Stimulated activated CD4-positive, alpha-beta T cell treated with anti-CD3 and anti-CD28 coated beads, Interleukin-4, amount 100 ng/mL, for 48 hours (primary cell): ENCODE measurements at places on chromosomes 5 and 9.

GRCh38 chr5:94623877-94624276 is 5.4 kb downstream of the SLF1 start:
- DNase-seq = no peak

DNA sequence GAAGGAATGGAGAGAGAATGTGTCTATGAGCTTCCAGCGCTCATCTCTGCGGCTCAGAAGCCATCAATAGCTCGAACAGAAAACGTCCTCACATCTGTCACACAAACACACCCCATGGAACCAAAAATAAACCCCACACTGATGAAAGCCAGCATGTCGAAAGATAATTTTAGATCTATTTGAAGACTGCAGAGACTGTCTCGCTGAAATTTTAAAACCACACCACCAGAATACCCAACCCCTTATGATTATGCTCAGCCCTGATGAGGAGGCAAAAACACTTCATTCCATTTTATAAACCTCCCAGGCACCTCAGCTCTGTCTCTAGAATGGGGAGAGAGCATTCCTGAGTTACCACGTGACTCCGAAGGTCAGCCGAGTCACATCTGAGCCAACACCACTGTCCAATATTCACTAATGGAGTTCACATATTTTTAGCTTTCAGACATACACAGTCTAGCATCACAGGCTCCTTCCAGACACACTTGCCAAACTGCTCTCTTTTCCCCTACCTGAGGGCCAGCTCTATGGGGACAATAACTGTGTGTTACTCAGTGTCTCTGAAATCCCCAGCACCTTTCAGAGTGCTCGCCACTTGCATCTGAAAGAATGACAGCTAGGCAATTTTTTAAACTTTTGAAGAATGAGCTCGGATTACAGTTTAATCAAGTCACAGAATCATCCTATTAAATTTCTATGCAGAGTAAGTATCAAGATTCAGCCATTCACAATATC is 63.2 kb downstream of the SERINC5 start:
- DNase-seq = no peak

GRCh38 chr5:164672931-164673694 is 1167.7 kb downstream of the MAT2B start:
- no peak for DNase-seq

GRCh38 chr5:160960592-160960991 is 108.6 kb upstream of the ATP10B start:
- no peak for DNase-seq

GRCh38 chr5:23446424-23446823 is 61.0 kb upstream of the PRDM9 start:
- DNase-seq = no peak

DNA sequence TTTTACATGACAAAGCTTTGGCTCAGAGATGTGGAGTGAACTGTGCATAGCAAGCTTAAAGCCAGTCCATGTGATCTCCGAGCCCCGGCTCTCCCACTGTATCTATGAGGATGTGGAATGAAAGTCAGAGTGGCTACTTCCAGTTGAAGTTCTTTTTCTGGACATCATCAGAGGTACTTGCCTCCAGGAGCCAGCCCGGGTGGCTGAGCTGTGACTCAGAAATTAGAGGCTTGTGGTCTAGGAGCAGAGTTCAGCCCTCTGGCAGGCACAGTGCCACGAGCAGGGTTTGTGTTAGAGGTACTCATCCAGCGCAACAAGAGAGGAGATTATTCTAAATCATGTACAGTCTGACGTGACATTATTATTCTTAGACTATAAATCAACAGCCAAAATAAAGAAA is 322.5 kb downstream of the CDK5RAP2 start:
- DNase-seq = no peak

DNA sequence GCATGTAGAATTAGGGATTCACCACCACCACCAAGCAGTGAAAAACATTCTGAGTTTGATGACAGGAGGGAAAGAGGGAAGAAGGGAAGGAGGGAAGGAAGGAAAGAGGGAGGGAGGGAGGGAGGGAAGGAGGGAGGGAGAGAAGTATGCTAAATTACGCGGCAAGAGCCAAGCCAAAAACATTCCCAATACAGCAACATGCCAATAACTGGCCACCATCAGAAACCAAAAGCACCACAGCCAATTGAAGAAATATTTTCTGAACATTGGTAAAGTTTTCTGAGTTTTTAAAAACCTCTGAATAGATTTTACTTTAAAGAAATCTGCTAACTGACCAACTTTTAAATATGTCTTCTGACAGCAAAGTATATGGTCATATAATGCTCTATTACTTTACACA is 36.0 kb downstream of the FNIP1 start:
- no peak for DNase-seq
